Testis (tissue), 5 donors: ENCODE measurements at places on chromosomes 12 and 14. TPM values are rescaled to one million over a fixed set of nuclear protein-coding genes. Genes with fewer than 3 reads are reported as not detected.

DNA sequence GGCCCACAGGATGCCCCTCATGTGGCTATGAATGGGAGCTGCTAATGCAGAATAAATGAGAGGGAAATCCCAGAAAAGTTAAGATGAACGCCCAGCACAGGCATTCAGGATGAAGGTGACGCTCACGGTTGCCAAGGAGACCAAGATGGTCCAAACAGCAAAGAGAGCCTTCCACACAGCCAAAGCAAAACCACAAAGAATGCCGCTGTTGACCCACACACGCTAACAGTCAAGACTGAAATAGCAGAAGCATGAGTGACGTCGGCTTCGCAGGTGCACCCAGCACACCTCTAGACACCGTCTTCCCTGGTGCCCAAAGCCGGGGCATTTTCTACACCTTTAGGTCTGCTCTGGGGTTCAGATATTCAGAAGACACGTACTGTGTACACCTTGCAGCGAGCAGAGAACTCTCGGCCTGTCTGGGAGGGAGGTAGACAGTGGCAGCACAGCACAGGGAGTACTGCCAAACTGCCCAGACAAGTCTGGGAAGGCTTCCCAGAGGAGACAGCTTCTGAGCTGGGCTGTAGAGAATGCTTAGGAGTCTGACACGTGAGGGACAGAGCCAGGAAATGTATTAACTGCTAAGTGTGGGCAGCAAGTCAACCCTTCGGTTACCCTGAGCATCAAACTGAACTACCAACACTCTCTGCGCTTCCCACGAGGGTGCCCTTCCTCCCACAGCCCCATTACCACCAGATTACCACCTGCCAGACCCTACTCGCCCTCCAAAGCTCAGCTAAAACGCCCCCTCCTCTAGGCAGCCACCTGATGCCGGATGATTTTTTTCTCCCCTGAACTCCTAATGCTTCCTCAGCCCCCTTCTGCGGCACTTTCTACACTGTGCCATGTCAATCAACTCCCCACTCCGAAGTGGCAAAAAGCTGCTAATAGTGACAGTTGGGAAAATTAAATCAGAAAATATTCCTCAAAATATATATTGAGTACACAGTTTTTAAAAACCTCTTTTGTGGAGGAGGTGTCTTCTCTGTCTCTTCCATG lies 50.1 kb downstream of the CCDC88C start:
- DNase-seq: no peak

SLC7A8 gene
- 78.2 TPM for total RNA-seq

GRCh38 chr14:81311141-81311540 lies 89.0 kb downstream of the STON2 start:
- no peak for DNase-seq

- DNase-seq: no peak
Observed at GRCh38 chr14:28482251-28483040, 284.1 kb upstream of the FOXG1 start.

DNA sequence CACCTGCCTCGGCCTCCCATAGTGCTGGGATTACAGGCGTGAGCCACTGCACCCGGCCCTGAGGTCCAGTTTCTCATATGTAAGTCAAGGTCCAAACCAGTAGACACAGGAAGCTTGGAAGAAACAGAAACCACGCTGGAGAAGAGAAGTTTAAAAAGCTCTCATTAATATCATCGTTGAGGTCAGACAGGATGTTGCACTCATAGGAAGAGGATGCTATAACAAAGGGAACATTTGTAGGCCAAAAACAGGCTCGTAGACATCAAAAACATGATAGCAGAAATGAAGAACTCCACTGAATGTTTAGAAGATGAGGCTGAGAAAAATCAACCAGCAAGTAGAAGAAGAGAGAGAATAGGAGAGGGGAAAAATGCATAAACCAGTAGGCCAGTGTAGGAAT lies 46.8 kb downstream of the ACACB start:
- no peak for DNase-seq

LMNTD1 gene
- 10.8 TPM for total RNA-seq

NR4A1 gene
- 88.5 TPM for total RNA-seq

GRCh38 chr12:15700595-15700994 lies 88.6 kb downstream of the EPS8 start:
- no peak for DNase-seq

GRCh38 chr12:131345521-131346436 lies 365.1 kb upstream of the SFSWAP start:
- no peak for DNase-seq

KRT82 gene
- total RNA-seq: not detected

GRCh38 chr14:103708750-103709187 lies 6.5 kb downstream of the XRCC3 start:
- peak; percentile 54 for DNase-seq

STXBP6 gene
- 4.7 TPM for total RNA-seq

DNA sequence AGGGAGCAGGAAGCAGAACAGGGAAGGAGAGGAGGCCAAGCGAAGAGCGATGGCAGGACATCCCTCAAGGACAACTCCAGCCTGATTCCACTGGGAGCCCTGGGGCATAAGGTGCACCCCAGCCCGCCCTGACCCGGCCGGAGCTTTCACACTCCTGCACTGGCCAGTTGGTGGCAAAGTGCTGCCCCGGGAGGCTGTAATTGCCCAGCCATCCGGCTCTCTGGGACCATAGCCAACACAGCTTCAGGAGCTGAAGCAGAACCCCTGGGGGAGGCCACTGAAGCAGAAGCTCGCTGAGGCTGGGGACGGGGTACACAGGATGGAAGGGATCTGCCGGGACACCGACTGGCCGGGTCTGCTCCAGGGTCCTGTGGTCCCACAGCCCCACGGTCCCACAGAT lies 41.9 kb upstream of the BEGAIN start:
- no peak for DNase-seq

ACOT6 gene
- 0.94 TPM for total RNA-seq

DNA sequence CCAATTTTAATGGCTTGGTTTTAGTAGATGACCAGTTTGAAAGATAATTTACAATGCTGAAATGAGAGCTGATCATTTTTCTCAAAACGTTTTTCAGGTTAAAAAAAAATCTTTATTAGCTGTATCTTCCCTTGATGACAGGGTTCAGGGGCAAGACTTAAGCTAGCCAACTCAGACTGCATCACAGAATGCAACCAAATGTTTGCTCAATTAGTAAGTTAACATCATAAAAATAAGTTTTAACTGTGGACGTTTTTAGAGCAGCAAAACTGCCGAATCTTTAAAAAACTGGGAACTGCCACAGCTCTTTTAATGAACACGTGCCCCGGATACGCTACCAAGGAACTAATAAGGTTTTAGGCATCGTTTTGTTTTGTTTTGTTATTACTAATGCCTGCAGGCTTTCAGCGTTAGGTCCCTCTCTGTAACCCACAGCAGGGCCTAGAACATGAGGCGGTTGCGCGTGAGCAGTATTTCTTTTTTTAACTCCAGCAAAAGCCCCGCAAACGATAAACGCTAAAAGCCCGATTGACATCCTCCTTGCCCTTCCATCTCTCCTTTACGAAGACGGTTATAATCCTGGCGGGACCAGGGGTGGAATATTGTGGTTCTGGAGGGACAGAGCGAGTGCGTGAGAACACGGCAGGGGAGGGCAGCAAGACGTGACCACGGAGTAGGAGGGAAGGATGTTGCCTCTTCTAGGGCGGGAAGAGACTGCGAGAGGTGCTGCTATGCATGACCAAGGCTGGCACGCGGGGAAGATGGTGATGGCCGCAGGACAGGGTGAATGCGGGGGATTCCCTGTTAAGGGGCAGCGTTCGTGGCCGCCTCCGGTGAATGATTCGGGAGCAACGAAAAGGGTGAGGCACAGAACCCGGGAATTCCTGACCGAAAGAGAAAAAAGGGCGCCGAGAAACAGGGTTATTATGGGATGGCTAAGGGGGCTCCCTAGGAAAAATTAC lies 652 bp downstream of the SUPT16H start:
- peak; percentile 62 for DNase-seq

GRCh38 chr12:116718655-116719454 lies 19.0 kb downstream of the SPRING1 start:
- no peak for DNase-seq

DNA sequence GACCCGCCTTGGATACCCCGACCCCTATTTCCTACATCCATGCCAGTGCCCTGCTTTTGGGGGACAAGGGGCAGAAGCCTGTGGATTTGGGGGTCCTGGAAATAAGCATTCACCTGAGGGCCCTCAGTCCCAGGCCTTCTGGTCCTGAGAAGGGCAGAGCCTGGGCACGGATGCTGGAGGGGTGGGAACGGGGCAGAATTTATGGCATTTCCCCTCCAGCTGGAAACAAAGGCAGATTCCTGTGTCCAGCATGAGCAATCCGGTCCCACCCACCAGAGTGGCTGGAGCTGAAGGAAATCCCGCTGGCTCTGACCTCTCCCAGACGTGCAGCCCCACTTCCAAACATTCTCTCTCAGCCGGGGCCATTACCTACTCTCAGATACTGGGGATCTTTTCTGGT lies 9.3 kb downstream of the ANKRD33 start:
- no peak for DNase-seq

DNA sequence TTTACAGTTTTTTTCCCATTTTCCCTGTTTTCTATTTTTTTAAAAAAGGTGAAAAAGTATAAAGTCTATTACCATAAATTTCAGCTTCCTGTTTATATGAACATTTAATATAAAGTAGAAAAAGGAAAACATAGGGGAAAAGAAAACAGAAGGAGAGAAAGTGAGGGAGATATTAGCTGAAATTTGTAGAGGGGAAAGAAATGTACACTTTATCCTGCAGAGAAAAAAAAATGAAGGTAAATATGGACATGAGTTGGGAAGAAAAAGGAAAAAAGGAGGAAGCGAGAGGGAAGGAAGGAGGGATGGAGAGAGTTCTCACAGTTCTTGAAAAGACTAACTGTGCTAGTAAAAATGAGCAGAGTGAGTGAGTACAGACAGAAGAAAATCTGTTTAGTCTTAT lies 91.6 kb upstream of the BTG1 start:
- no peak for DNase-seq

- no peak for DNase-seq
Observed at GRCh38 chr12:131049549-131050339, 96.0 kb downstream of the ADGRD1 start.

GRCh38 chr12:18476861-18477260 lies 215.5 kb downstream of the PIK3C2G start:
- DNase-seq: no peak

STAT2 gene
- 110 TPM for total RNA-seq

SDR9C7 gene
- total RNA-seq: not detected

DNA sequence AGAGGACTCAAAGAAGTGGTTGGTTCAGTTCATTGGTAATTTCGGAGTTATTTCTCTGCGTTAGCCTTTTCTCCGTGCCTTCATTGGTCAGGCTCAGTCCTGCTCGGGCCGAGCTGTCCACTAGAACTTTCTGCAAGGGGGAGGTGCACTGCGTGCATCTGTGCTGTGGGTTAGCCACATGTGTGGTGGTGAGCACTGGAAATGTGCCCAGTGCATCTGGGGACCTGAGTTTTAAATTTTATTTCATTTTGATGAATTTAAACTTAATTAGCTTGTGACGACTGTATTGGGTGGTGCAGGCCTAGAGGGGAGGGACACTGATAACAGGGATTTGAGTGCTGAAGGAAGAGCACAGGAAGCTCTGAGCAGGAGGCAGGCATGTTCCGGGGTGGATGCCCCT lies 24.5 kb downstream of the SETD1B start:
- DNase-seq: no peak

- DNase-seq: no peak
Observed at GRCh38 chr12:18457362-18457761, 196.0 kb downstream of the PIK3C2G start.

DNA sequence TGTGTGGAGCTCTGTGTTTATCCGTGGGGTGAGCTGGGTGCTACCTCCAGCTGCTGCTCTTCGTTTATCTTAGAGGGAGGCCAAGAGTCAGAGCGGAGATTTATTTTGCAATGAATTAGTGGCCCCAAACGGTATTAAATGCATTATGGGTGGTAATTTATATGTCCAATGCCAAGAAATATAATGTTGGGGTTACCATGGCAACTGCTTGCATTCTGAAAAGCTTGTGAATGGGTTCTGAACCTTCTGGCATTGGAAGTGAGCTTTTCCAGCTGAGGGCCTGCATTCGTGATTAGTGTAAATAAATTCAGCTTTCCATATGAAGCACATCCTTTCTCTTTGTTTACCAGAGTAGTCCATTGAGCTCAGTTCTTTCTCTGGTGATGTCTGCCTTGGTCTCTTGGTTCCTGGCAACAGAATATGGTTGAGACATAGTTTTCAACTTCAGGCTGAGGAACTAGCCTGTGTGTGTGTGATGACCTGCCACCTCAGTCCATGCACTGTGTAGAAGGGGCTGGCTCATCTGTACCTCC lies 51.8 kb downstream of the TRAF3 start:
- DNase-seq: no peak

- no peak for DNase-seq
Observed at GRCh38 chr14:73209953-73210352, 27.4 kb upstream of the PAPLN start.

CDCA3 gene
- total RNA-seq: 43.5 TPM

DNA sequence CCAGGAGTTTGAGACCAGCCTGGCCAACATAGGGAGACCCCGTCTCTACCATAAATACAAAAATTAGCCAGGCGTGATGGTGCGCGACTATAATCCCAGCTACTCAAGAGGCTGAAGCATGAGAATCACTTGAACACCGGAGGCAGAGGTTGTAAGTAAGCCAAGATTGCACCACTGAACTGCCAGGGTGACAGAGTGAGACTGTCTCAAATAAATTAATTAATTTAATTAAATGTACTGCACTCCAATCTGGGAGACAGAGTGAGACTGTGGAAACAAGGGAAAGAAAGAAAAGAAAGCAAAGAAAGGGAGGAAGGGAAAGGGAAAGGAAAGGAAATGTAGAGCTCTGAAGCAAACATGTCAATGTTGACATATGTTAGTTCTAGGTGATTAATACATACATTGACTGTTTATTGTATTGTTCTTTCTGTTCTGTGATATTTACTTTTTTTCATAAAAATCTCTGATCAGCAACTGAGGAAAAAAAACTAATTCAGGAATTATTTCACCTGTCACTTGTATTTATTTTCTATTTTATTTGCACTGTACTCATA lies 99.6 kb downstream of the DENND5B start:
- no peak for DNase-seq

RHOJ gene
- total RNA-seq: 8.3 TPM
